Lower leg skin (tissue), 4 donors: ENCODE measurements at places on chromosomes 4 and X. TPM values are rescaled to one million over a fixed set of nuclear protein-coding genes. Genes with fewer than 3 reads are reported as not detected.

Gene GAGE12F
- not detected for total RNA-seq

Gene MAGEA8
- not detected for total RNA-seq

Gene USP17L22
- total RNA-seq, result not detected

Gene TMEM129
- total RNA-seq, result 62.0 TPM

Gene CTAG2
- not detected for total RNA-seq

Gene FHDC1
- total RNA-seq, result 25.6 TPM

Gene GSX2
- 2.8 TPM for total RNA-seq

Gene MSMO1
- 128 TPM for total RNA-seq

Gene MAP3K15
- 0.11 TPM for total RNA-seq

Gene UGDH
- 20.2 TPM for total RNA-seq

Gene CT55
- not detected for total RNA-seq

Gene PRRG3
- 0.52 TPM for total RNA-seq

Gene XK
- 2.5 TPM for total RNA-seq
